ENCODE measurements at places on chromosomes 12 and 14. TPM values are rescaled to one million over a fixed set of nuclear protein-coding genes. Genes with fewer than 3 reads are reported as not detected.

Gene CPNE8
- total RNA-seq, result 23.1 TPM

Gene KCNC2
- not detected for total RNA-seq

Gene KRT6C
- total RNA-seq, result not detected

GRCh38 chr14:79295385-79295784 is 915.9 kb downstream of the DIO2 start:
- H3K4me1 ChIP-seq, result no peaks in the 10 kb centered on the region
- H3K27me3 ChIP-seq, result no peaks in the 10 kb centered on the region
- DNase-seq, result no peak
- H3K27ac ChIP-seq, result no peak overlapping the region

- no peaks in the 10 kb centered on the region for H3K36me3 ChIP-seq
- H3K4me1 ChIP-seq, result no peaks in the 10 kb centered on the region
- no peak for DNase-seq
- no peaks in the 10 kb centered on the region for H3K27me3 ChIP-seq
- H3K4me3 ChIP-seq, result no peak overlapping the region
Observed at GRCh38 chr14:92759679-92760523, 11.5 kb upstream of the LGMN start.

GRCh38 chr14:39122330-39123138 is 8.4 kb downstream of the GEMIN2 start:
- H3K36me3 ChIP-seq, result no peaks in the 10 kb centered on the region
- DNase-seq, result no peak
- H3K4me1 ChIP-seq, result no peaks in the 10 kb centered on the region
- no peak overlapping the region for H3K27ac ChIP-seq
- no peak overlapping the region for H3K4me3 ChIP-seq

GRCh38 chr12:5184186-5184585 is 140.5 kb downstream of the KCNA5 start:
- H3K27ac ChIP-seq, result no peak overlapping the region
- no peaks in the 10 kb centered on the region for H3K36me3 ChIP-seq
- H3K27me3 ChIP-seq, result no peaks in the 10 kb centered on the region

DNA sequence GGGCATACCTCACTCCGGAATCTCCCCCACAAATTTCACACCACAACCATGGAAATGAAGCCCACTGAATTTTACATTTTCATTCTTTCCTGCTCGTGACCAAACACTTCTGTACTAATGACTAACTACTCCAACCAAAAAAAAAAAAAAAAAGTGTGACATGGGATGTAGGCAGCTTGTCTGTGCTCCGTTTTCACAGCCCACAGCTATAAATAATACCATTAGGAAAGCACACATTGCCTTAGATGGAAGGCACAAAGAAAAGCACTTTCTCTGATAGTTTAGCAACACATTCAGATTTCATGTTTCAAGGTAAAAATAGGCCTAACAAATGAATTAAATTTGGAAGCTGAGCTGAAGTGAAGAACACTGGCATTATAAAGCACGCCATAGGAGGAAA is 42.5 kb downstream of the DUSP6 start:
- no peaks in the 10 kb centered on the region for H3K36me3 ChIP-seq
- no peak overlapping the region for H3K4me3 ChIP-seq
- H3K27ac ChIP-seq, result no peak overlapping the region
- no peaks in the 10 kb centered on the region for H3K27me3 ChIP-seq
- no peaks in the 10 kb centered on the region for H3K4me1 ChIP-seq

DNA sequence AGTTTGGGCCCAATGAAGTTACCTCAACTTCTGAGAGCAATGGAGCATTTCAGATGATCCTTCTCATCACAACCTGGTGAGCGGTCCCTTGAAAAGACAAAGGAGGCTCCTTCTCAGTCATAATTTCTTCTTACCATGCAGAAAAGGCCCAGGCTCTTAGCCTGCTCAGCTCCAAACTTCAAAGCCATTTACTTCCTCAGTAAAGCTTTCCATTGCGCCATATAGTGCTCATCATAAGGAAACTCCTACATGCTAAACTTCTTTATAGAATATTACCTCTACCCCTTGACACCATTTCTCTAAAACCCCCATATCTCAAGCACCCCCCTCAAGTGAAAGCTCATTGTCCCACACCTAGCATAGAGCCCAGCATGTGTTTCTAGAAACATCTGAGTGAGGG is 127.1 kb downstream of the GTF2A1 start:
- no peaks in the 10 kb centered on the region for H3K27me3 ChIP-seq
- H3K4me3 ChIP-seq, result no peak overlapping the region
- H3K4me1 ChIP-seq, result no peaks in the 10 kb centered on the region
- H3K36me3 ChIP-seq, result no peaks in the 10 kb centered on the region
- DNase-seq, result no peak
- H3K27ac ChIP-seq, result no peak overlapping the region

GRCh38 chr14:22812744-22813143 is 2.5 kb downstream of the SLC7A7 start:
- no peaks in the 10 kb centered on the region for H3K27me3 ChIP-seq
- H3K27ac ChIP-seq, result no peak overlapping the region
- no peak for DNase-seq
- H3K4me3 ChIP-seq, result no peak overlapping the region

- no peaks in the 10 kb centered on the region for H3K27me3 ChIP-seq
- no peak overlapping the region for H3K27ac ChIP-seq
- DNase-seq, result no peak
Observed at GRCh38 chr14:50947446-50947845, 3.2 kb upstream of the PYGL start.

GRCh38 chr14:95770777-95771176 is 56.9 kb upstream of the TCL1A start:
- H3K4me1 ChIP-seq, result no peaks in the 10 kb centered on the region
- no peaks in the 10 kb centered on the region for H3K36me3 ChIP-seq
- no peaks in the 10 kb centered on the region for H3K27me3 ChIP-seq
- no peak overlapping the region for H3K4me3 ChIP-seq

- H3K4me3 ChIP-seq, result no peak overlapping the region
- no peaks in the 10 kb centered on the region for H3K4me1 ChIP-seq
- peak; percentile 35 for DNase-seq
- no peaks in the 10 kb centered on the region for H3K36me3 ChIP-seq
- H3K27ac ChIP-seq, result no peak overlapping the region
- H3K27me3 ChIP-seq, result no peaks in the 10 kb centered on the region
Observed at GRCh38 chr14:97719931-97720330, 922.7 kb downstream of the VRK1 start.

GRCh38 chr14:95774265-95775160 is 60.6 kb upstream of the TCL1A start:
- no peaks in the 10 kb centered on the region for H3K27me3 ChIP-seq
- H3K4me3 ChIP-seq, result no peak overlapping the region
- no peaks in the 10 kb centered on the region for H3K4me1 ChIP-seq
- H3K36me3 ChIP-seq, result no peaks in the 10 kb centered on the region
- peak; percentile 53 for DNase-seq
- H3K27ac ChIP-seq, result no peak overlapping the region

- H3K4me1 ChIP-seq, result no peaks in the 10 kb centered on the region
- no peak for DNase-seq
- no peaks in the 10 kb centered on the region for H3K36me3 ChIP-seq
- H3K27me3 ChIP-seq, result no peaks in the 10 kb centered on the region
- H3K4me3 ChIP-seq, result no peak overlapping the region
Observed at GRCh38 chr12:54604436-54604835, 16.0 kb upstream of the PPP1R1A start.

DNA sequence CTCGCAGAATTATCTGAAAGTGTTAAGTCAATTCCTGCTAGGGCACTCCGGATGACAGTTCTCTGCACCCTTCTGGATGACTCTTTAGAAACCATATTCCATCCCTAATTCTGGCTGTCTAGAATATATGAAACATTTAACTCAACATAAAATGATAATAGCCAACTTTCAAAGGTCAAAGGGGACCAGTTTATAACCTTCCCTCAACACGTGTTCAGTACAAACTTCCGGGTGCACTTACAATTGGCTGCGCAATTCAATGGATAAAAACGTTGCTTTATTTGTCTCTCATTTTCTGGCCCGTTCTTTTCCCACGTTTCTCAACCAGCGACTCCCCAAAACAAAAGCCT is 1.3 kb downstream of the SBNO1 start:
- H3K27me3 ChIP-seq, result no peaks in the 10 kb centered on the region
- peak; percentile 53 for DNase-seq
- peak overlapping the region; percentile 92 for H3K4me3 ChIP-seq
- peak overlapping the region; percentile 95 for H3K27ac ChIP-seq
- no peaks in the 10 kb centered on the region for H3K4me1 ChIP-seq

Data from Peyer's patch (tissue), 4 donors.